ENCODE measurements at places on chromosomes 3 and 15. TPM values are rescaled to one million over a fixed set of nuclear protein-coding genes. Genes with fewer than 3 reads are reported as not detected.

The CSPG5 gene
- 0.25 TPM for polyA plus RNA-seq

The ZMAT3 gene
- 6.6 TPM for polyA plus RNA-seq

The A4GNT gene
- polyA plus RNA-seq = not detected

The GOLGA8N gene
- polyA plus RNA-seq = 13.8 TPM

The DPPA2 gene
- 0.62 TPM for polyA plus RNA-seq

The MRPS22 gene
- polyA plus RNA-seq = 40.2 TPM

The CCDC54 gene
- not detected for polyA plus RNA-seq

The SQOR gene
- 33.5 TPM for polyA plus RNA-seq

The RETNLB gene
- polyA plus RNA-seq = 0.09 TPM

The TMEM40 gene
- polyA plus RNA-seq = 14.1 TPM

The ANKRD63 gene
- not detected for polyA plus RNA-seq

The HRG gene
- polyA plus RNA-seq = 0.02 TPM

The GOLGA6L9 gene
- 19.2 TPM for polyA plus RNA-seq

The GRAMD2A gene
- 0.52 TPM for polyA plus RNA-seq

The NEK11 gene
- polyA plus RNA-seq = 3.2 TPM

The SENP8 gene
- polyA plus RNA-seq = 2.7 TPM

The COX17 gene
- 171 TPM for polyA plus RNA-seq

The ZKSCAN7 gene
- 5.3 TPM for polyA plus RNA-seq

The CLDN11 gene
- polyA plus RNA-seq = 1.5 TPM

The GOLGA8S gene
- 0.23 TPM for polyA plus RNA-seq

The GABRR3 gene
- 0.02 TPM for polyA plus RNA-seq

The PLXND1 gene
- 106 TPM for polyA plus RNA-seq

The MAP1A gene
- 3.6 TPM for polyA plus RNA-seq

The ITIH1 gene
- 3.4 TPM for polyA plus RNA-seq

The HERC2 gene
- polyA plus RNA-seq = 27.1 TPM

The P2RY14 gene
- polyA plus RNA-seq = 2.1 TPM

The SH3GL3 gene
- 2.2 TPM for polyA plus RNA-seq

The FOXL2NB gene
- 0.05 TPM for polyA plus RNA-seq

The UACA gene
- 23.8 TPM for polyA plus RNA-seq

The IMPG2 gene
- polyA plus RNA-seq = 0.23 TPM

The ZNF860 gene
- 0.52 TPM for polyA plus RNA-seq

The PLSCR4 gene
- 11.8 TPM for polyA plus RNA-seq

The TM4SF18 gene
- 0.66 TPM for polyA plus RNA-seq

The SLC30A4 gene
- polyA plus RNA-seq = 2.9 TPM

The NPAP1 gene
- polyA plus RNA-seq = not detected

The PAK2 gene
- 47.4 TPM for polyA plus RNA-seq

The LMAN1L gene
- polyA plus RNA-seq = 0.41 TPM

The PLSCR1 gene
- polyA plus RNA-seq = 98.8 TPM

The ZNF80 gene
- 0.23 TPM for polyA plus RNA-seq

The NCK1 gene
- polyA plus RNA-seq = 45.2 TPM

The RTP1 gene
- polyA plus RNA-seq = 0.02 TPM

The C3orf62 gene
- 15.6 TPM for polyA plus RNA-seq

The NKIRAS1 gene
- 9.7 TPM for polyA plus RNA-seq

The DUOXA1 gene
- polyA plus RNA-seq = 4.8 TPM

The CRABP1 gene
- polyA plus RNA-seq = 6.5 TPM

The BCL2A1 gene
- polyA plus RNA-seq = 25.5 TPM

The GOLGA6L7 gene
- 0.05 TPM for polyA plus RNA-seq

The SOX14 gene
- polyA plus RNA-seq = 0.07 TPM

The RBM15B gene
- polyA plus RNA-seq = 13.0 TPM

The SLC15A2 gene
- polyA plus RNA-seq = 3.2 TPM

The PCNP gene
- 159 TPM for polyA plus RNA-seq

The SLC6A11 gene
- 0.18 TPM for polyA plus RNA-seq

The GCSAM gene
- polyA plus RNA-seq = 18.0 TPM

The GP5 gene
- 0.64 TPM for polyA plus RNA-seq

The MUC13 gene
- 0.46 TPM for polyA plus RNA-seq

The CHST13 gene
- 0.39 TPM for polyA plus RNA-seq
